ENCODE measurements at places on chromosomes 7 and 10.

- DNase-seq = peak; percentile 84
These were observed 25.9 kb downstream of the RGR start for GRCh38 chr10:84270708-84271107.

DNA sequence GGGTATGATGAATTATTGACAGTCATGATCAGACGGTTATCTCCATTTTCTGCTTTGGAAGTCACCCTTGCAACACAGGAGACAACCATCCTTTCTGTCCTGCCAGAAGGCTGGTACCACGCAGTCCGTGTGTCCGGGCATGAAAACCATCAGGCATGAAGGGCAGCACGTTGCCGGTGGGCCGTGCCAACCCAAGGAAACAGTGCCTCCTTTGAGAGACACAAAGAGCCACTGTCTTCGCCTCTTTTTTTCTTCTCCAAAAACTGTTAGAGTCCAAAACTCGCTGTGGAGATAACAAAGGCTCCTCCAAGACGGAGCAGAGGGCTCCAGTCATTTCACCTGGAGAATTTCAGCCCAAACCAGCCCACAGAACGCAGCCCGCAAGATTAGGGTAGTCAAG is 60.4 kb upstream of the ARHGAP21 start:
- DNase-seq = no peak

DNA sequence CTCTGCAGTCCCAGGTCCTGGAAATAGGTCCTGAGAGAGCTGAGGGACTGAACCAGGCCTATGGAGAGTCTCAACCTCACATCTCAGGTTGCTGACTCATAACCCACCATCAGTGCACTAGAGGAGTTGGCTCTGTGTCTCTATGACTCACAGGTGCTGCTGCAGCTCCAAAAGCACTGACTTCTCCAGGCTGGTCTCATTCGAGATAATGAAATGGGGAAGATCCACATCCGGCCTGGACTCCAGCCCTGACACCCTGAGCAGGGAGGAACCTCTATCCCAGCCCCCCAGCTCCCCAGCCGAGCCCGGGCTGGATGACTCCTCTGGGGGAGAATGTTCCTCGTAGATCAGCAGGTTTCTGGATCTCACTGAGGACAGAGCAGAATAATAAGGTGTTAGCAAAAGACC is 35.5 kb upstream of the DGKI start:
- DNase-seq = no peak

- DNase-seq = no peak
These were observed 6.0 kb downstream of the WIPF3 start for GRCh38 chr7:29812185-29812876.

GRCh38 chr10:15624401-15625196 is 95.1 kb downstream of the ITGA8 start:
- no peak for DNase-seq

DNA sequence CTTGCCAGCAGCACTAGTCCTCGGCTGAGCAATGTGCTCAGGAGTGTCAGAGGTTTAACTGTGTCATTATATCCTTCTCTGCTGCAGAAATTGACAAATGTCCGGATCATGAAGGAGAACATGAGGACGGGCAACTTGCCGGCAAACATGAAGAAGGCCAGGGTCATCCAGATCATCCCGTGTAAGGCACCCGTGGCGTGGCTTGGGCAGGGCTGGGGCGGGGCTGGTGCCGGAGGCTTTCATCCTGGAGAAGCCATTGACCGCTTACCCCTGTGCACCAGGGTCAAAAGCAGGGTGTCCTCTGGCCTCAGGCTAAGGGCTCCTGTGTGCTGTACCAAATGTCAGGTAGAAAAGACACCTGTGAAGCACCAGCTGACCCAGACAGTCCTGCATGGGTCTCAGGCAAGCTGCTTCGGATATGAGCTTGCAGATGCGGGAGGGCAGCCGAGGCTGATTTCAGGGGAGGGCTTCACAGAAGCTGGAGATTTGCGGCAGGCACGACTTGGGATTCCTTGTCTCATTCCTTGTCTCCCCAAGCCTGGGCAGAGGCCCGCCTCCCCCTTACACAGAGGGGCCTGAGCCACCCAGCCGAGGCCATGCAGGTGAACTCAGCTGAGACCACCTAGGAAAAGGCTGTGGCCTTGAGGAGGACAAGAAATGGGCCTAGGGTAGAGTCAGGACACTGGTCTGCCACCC is 55.4 kb downstream of the MKI67 start:
- no peak for DNase-seq

GRCh38 chr7:140581411-140581810 is 59.2 kb downstream of the DENND2A start:
- DNase-seq = no peak

DNA sequence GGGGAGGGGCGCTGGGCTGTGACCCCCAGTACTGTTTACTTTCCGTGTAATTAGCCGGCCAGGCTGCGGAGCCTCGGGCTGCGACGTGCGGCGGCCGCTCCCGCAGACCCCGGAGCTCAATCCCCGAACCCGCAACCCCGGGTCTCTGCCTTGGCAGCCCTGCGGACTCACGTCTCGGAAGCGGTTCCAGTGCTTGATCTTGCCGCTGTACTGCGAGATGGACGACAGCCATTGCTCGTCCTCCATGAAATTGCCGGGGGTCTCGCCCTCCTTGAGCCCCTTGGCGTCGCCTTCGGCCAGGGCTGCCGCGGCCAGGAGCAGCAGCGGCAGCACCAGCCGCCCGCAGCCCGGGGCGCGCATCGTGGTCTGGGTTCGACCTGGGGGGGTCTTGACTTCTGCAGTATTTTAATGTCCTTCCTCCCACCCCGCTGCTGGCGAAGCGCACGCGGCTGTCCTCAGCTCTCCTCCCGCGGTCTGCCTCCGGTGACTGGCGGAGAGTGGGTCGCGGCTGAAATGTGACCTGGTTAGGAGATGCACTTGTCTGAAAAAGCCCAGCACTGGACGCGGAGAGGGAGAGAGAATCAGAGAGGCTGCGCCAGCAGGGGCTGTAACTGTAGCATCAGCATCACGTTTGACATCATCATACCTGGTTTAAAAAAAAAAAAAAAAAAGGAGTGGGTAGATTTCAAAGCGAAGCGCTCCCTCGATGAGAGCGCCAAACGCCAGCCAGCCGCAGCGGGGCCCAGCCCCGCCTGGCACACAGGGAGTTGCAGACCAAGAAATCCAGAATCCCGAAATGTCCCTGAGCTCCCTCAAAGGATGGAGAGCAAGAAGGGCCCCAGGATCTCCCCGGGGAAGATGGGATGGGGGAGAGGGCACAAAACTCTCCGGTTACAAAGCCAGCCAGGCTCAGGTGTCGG is at the start of gene SPOCK2:
Gene SPOCK2, minus strand, starts transcription at position 583 of the 920 bp plus-strand sequence. Its CDS starts 223 bp downstream, at position 360.
- DNase-seq = no peak

DNA sequence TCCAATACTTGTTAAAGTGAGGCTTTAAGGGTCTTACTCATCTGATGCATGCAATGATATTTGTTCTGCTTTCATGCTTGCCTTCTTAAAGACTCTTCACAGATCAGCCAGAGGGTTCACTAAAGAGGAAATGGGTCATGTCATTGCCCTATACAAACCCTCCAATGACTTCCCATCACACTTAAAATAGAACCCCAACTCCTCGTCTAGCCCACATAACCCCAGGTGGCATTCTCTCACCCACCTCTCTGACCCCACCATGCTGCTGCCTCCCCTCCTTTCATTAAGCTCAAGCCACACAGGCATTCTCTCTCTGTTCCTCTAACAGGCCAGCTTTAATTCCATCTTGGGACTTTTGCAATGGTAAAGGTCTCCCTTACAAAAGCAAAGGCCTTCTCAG is 253.6 kb downstream of the GRID1 start:
- no peak for DNase-seq

DNA sequence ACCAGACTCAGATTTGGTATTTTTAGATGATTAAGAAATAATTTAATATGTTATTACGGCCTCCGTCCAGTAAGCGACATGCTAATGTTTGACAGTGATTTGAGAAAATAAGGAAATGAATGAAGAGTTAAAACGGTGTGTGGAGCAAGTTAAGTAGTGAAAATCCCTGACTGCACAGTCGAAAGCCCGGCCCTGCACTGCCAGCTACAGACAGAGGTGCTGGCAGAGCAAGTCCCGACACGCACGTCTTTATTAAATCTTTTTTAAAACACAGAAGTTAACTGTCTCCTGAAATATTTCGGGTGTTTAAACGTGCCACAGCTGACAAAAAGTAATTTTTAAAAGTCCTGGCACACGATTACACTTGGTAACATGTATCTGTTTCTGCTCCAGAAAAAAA is 293.4 kb upstream of the RNF32 start:
- DNase-seq = no peak

DNA sequence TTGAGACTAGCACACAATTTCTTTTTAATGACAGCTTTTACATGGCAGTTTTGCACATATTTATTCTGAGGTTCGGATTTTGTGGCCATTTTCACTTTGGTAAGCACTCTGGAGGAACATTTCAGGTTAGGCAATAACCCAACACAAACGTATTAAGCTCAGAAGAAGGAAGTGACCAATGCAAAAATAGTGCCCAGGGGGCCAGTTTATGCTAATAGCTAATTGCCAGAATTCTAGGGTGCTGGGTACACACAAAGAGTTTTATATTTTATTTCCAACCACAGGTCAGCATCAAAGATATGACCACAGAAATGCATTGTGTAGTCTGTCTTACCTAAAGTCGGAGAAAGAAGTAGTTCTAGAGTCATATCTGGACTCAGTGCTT is 8.4 kb upstream of the AGR2 start:
- no peak for DNase-seq

DNA sequence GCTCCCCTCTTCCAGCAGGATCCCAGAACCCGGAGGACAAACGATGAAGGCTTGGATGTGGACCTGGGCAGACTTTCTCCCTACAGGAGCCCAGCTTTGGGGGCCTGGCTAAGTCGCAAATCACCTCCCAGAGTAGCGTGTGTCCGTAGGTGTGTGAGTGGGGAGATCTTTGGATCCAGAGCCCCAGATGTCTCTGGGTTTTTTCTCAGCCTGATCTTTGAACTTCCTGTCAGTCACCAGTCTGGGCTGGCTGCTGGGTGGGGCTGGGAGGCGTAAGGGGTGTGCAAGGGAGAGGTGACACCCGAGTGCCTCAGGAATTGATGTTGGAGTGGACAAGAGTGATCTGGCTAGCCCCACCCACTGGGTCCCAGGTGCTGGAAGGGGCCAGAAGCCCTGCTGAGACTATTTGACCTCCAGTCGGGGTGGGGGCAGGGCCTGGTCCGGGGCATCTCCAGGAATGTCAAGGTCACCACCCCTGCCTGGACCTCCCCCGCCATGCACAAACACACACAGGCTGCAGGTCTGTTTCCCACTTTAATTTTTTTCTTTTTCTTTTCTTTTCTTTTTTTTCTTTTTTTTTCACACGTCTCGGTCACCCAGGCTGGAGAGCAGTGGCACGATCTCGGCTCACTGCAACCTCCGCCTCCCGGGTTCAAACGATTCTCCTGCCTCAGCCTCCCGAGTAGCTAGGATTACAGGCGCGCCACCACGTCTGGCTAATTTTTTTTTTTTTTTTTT is at the start of gene MOGAT3:
Gene MOGAT3, minus strand, starts transcription at position 175 of the 738 bp plus-strand sequence. CDS start 182 bp downstream, outside the sequence.
- DNase-seq = no peak

DNA sequence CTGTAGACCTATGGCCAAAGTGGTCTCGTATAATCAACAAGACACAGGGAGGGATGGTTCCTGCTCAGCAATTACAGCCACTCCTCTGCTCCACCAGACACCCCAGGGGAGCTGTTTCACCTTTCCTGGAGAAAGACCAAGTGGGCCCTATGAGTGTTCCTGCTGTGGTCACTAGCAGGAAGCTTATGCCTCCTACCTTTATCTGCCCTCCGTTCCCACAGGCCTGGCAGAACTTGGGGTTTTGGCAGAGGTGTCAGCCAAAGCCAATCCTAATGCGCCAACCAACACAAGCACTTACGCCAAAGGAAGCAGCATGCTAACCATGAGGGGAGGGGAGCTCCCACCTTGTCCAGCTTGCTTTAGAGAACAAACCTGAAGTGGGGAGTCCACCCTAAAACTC is 31.2 kb downstream of the XPNPEP1 start:
- no peak for DNase-seq

DNA sequence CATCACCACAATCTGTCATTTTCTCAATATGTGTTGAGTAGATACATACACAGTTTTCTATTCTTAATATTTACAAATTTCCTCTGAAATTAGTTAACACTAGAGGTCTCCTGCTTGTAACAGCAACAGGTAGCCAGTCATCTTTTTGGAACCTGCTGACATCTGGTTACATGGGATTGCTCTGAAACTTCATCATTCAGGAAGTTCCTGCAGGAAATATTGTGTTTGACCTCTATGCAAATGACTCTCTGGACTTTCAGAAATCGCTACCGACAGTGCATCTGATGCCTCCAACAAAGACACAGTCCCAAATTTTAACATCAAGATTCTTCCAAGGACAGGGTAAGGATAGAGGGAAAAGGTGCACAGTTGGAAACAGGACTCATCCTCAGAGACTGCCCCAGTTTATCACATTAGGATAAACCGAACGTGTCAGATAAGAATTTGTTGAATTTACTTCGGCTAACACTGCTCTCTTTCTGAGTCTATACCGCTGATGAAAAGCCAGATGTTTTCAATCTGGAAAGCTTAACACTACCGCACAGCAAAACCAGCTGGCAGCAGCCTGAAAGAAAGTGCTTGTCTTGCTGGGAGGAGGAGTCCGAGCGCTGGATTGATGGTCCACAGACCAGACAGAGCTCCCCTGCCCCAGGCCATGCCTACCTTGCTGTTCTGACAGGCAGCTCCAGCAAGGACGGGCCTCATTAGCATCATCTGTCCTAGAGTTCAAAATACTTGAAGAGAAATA is 633.4 kb downstream of the PARD3 start:
- DNase-seq = no peak

- no peak for DNase-seq
These were observed 50.6 kb downstream of the ZNF277 start for GRCh38 chr7:112257073-112257472.

DNA sequence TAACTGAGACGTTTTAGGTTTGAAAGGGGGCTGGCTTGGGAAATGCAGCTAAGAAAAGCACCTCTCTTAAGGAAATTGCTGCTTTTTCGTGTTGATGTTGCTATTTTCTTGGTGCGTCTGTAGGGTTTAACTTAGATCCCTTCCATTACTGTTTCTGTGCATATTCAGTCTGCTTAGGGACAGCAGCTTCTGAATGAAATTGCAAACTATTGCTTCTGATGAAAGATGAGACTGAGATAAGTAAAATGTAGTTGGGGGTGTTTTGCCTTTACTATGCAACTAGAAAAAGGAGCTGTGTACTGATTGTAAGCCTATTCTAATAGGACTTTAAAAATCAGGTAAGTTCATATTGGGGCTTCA is 772 bp downstream of the HDAC9 start:
- no peak for DNase-seq

GRCh38 chr10:132606536-132607316 is 69.1 kb downstream of the INPP5A start:
- no peak for DNase-seq

DNA sequence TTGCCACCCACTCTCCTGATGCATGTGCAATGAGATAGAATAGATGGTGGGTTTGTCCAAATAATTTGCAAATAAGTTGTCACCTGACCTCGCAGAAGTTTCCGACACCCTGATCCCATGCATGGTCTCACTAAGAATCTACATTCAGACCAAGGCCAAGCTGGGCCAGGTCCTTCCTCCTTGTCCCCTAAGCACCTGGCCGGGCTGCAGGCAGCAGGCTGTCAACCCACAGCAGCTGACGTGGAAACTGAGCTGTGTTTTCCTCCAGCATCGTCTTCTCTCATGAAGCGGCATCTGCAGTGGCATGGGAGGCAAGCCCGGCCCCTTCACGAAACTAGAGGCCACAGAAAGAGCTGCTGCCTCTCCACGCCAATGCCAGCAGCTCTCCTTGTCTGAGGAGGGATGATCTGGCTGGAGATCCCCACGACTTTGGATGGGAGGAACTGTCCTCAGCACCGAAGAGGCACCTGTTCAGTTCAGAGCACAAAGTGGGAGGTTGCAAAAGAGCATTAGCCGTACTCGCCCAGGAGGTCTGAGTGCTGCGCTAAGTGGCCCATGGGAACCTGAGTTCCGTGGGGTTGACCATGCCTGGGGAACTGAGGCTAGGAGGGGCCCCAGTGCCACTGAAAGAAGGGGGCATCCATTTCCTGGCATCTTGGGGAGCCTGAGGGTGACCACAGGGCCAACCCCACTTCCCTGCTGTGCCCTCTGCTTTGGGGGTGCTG is 110.5 kb upstream of the INSIG1 start:
- no peak for DNase-seq
